ENCODE measurements at places on chromosomes 4 and X. TPM values are rescaled to one million over a fixed set of nuclear protein-coding genes. Genes with fewer than 3 reads are reported as not detected.

NSG1 gene
- 19.5 TPM for total RNA-seq

WDR17 gene
- total RNA-seq, result 1.3 TPM

GLUD2 gene
- 0.13 TPM for total RNA-seq

ENAM gene
- not detected for total RNA-seq

C4orf51 gene
- total RNA-seq, result not detected

CTAG2 gene
- total RNA-seq, result not detected

ATP1B4 gene
- total RNA-seq, result not detected

SYN1 gene
- 0.65 TPM for total RNA-seq

CDS1 gene
- 0.72 TPM for total RNA-seq

RNF175 gene
- 7.5 TPM for total RNA-seq

CFI gene
- not detected for total RNA-seq

BANK1 gene
- 1.2 TPM for total RNA-seq

CNGA1 gene
- not detected for total RNA-seq

CXorf58 gene
- not detected for total RNA-seq

CSAG2 gene
- total RNA-seq, result not detected

BEX4 gene
- total RNA-seq, result 45.7 TPM

BGN gene
- total RNA-seq, result not detected

UGT2B17 gene
- not detected for total RNA-seq

NDST3 gene
- not detected for total RNA-seq

VSIG4 gene
- 0.32 TPM for total RNA-seq

INTS12 gene
- total RNA-seq, result 15.3 TPM

GPM6B gene
- not detected for total RNA-seq

HSPA4L gene
- not detected for total RNA-seq

P2RY10 gene
- total RNA-seq, result 86.3 TPM

HELT gene
- not detected for total RNA-seq

CTSO gene
- 13.9 TPM for total RNA-seq

GPR173 gene
- 0.47 TPM for total RNA-seq

GAGE12J gene
- total RNA-seq, result not detected

TKTL2 gene
- total RNA-seq, result not detected

MED28 gene
- 54.3 TPM for total RNA-seq

DDX3X gene
- 295 TPM for total RNA-seq
